ENCODE measurements at places on chromosomes 1 and 21.

DNA sequence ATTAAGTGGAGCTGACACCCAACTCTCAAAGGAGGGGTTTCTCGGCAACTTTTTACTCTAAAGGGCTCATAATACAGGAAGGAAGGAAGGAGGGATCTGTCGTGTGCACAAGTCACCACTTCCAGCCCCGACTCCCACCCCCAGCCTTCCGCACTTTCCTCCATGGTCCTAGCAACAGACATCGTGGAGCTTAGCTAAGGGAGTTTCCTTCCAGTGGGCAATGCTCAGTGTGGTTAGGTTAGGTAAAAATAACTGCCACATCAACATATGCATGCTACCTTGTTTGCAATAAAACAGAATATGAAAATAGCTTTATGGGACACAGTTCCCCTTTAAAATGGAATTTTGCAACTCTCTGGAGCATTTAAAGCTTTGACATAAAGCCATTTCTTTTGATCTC lies 35.2 kb downstream of the KANK4 start:
- no peak for DNase-seq

DNA sequence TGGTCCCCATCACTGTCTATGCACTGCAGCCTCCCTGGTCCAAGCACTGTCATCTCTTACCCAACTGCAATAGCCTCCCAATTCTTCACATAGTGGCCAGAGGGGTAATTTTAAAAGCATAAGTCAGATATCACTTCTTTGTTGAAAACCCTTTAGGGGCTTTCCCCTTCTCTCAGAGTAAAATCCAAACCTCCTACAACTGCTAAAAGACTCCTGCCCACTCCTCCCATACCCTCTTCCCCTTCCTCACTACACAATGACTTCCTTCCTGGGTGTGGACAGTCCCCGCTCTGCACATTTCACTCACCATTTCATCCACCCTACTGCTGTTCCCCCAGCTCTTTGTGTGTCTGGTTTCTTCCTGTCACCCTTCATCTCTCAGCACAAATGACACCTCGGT lies 8.3 kb downstream of the MCOLN2 start:
- DNase-seq = peak; percentile 61

DNA sequence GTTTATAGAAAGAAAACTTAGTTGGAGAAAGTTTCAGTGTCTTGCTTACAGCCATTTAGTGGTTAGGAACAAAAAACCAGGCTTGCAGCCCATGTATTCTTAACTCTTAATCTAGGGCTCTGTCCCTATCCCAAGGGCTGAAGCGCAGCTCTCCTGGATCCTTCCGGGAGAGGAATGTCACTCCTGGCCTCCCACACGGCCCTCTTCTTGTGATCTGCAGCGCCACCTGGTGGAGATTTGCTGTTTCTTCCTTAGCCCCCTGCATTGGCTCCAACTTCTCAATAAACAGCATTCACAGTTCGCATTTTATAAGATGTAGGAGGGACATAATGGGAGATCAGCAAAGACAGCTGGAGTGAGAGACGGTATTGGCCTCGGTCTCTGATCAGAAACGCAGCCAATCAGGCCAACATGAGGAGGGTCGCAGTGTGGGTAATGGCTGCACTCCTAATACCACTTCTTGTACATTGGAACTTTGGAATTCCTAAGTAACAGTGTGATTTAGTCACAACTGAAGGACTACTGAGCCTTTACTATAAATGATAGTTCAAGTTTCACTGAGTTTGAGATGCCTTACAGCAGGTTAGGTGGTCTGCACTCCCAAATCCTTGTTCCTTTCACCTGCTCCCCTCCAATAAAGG lies 283.4 kb downstream of the ASTN1 start:
- peak; percentile 56 for DNase-seq

DNA sequence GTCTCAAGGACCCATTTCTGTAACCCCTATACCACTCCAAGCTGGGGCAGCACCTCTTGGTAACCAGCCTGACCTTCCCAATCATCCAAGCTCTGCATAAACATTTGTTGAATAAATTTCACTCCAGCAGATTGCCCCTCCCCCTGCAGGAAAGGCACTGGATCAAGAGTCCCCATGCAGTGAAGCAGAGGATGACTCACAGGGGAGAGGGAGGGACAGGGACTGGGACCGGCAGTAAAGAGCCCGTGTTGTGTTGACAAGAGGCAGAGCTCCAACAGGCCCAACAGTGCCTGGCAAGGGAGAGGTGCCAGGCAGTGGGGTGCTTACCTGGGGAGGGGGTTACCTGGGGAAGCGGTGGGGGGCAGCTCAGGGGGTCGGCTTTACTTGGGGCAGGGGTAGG lies 32.3 kb downstream of the SLC9A1 start:
- DNase-seq = no peak

DNA sequence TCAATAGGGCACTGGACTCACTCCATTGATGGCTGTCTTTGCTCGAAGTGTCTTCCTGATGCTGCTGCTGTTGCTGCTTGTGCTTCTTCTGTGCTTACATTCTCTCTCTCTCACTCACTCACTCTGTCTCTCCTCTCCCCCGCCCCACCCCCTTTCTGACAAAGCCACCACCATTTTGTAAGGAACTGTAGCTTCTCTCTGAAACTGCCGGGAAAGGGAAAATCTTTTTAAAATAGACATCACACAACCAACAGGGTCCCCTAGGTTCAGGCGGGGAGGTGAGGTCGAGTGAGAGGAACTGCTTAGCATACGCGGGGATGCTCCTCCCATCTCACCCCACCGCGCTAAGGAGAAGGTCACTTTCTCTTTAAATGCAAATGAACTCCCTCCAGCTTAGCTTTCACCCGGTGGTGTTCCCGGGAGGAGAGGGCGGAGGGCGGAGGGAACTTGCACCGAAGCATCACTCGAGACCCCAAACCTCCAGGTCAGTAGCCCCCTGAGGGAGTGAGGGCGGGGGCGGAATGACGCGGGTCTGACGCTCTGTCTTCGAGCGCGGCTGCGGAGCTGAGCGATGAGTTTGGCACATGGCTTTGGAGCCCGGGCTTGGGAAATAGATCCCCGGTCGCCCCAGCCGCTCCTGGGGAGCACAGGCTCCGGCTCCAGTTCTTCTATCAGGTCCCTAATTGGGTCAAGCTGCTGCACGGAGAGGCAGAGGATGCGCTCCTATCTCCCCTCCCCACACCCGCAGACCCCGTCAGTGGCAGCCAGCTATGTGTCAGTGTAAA lies at the start of gene CCDC28B:
CCDC28B (plus strand) TSS at position 370 of the 785 bp plus-strand sequence. CDS start 1,341 bp downstream, outside the sequence.
- peak; percentile 79 for DNase-seq

DNA sequence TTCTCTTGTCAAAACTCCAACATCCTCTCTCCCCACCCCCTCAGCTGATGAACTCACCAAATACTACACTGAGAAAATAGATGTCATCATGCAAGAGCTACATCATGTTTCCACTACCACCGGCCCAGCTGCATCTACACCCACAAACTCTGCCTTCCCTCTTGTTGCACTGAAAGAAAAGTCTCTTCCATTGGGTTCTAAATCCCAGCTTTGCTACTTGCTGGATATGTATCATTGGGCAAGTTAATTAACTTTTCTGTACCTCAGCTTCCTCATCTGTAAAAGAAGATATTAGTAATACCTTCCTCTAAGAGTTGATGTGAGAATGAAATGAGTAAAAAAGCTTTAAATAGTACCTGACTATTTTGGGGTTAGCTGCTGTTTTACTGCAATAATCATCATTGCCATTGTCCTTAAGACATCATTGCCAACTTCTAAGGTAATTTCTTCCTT lies 108.6 kb downstream of the OLFML2B start:
- DNase-seq = peak; percentile 47

GRCh38 chr21:35206141-35207125 lies 157.3 kb upstream of the RUNX1 start:
- peak; percentile 28 for DNase-seq

Measured in GM13977 (cell line).